Activated CD8-positive, alpha-beta T cell treated with anti-CD3 and anti-CD28 coated beads for 36 hours (primary cell): ENCODE measurements at places on chromosomes 2 and 18. TPM values are rescaled to one million over a fixed set of nuclear protein-coding genes. Genes with fewer than 3 reads are reported as not detected.

The PSTPIP2 gene
- 17.8 TPM for total RNA-seq

The AGXT gene
- not detected for total RNA-seq

The C2orf72 gene
- 2.6 TPM for total RNA-seq

The NFATC1 gene
- total RNA-seq = 98.3 TPM

The ACTR1B gene
- total RNA-seq = 143 TPM

The CENPA gene
- total RNA-seq = 32.5 TPM

The CHRND gene
- total RNA-seq = not detected

The MLPH gene
- total RNA-seq = not detected

The CRYGD gene
- not detected for total RNA-seq

The TRIM43 gene
- total RNA-seq = not detected

The ESCO1 gene
- 21.8 TPM for total RNA-seq

The TLX2 gene
- total RNA-seq = not detected

The OSBPL6 gene
- total RNA-seq = 4.0 TPM

The AQP4 gene
- total RNA-seq = not detected

The PCARE gene
- total RNA-seq = not detected

The PTRHD1 gene
- total RNA-seq = 24.9 TPM

The CD302 gene
- 0.43 TPM for total RNA-seq

The COL4A3 gene
- total RNA-seq = not detected

The BMP10 gene
- total RNA-seq = not detected

The DNAH6 gene
- 1.3 TPM for total RNA-seq

The UGP2 gene
- total RNA-seq = 83.7 TPM

The NYAP2 gene
- total RNA-seq = not detected

The GALM gene
- 38.3 TPM for total RNA-seq

The MRPL30 gene
- total RNA-seq = 30.0 TPM

The EVA1A gene
- 0.43 TPM for total RNA-seq

The CTLA4 gene
- total RNA-seq = 30.7 TPM

The ANKRD12 gene
- total RNA-seq = 62.5 TPM

The TMEM37 gene
- total RNA-seq = not detected

The LIMS4 gene
- total RNA-seq = 0.83 TPM

The PID1 gene
- not detected for total RNA-seq

The LIPT1 gene
- 6.0 TPM for total RNA-seq

The ALPP gene
- total RNA-seq = not detected

The SERPINB13 gene
- not detected for total RNA-seq

The COL4A4 gene
- not detected for total RNA-seq

The TRABD2A gene
- 56.3 TPM for total RNA-seq

The TCF7L1 gene
- not detected for total RNA-seq

The RIT2 gene
- not detected for total RNA-seq

The DUSP2 gene
- 313 TPM for total RNA-seq

The COX7A2L gene
- 115 TPM for total RNA-seq

The RTP5 gene
- total RNA-seq = 0.29 TPM

The DYNC2LI1 gene
- 6.9 TPM for total RNA-seq

The SP140 gene
- 78.1 TPM for total RNA-seq

The IL1RN gene
- 0.85 TPM for total RNA-seq

The EPHA4 gene
- total RNA-seq = 1.8 TPM

The PAX8 gene
- 0.43 TPM for total RNA-seq

The SLC40A1 gene
- total RNA-seq = 1.5 TPM

The NEURL3 gene
- total RNA-seq = not detected
